Activated B cell treated with CpG ODN at 0.5 μM for 24 hours (primary cell): ENCODE measurements at places on chromosomes 1 and 21. TPM values are rescaled to one million over a fixed set of nuclear protein-coding genes. Genes with fewer than 3 reads are reported as not detected.

C1orf115 gene
- 19.6 and 20.0 TPM in 2 replicates for total RNA-seq

MIXL1 gene
- total RNA-seq: 0.75 and 0.93 TPM in 2 replicates

TEKT2 gene
- not detected in 2 replicates for total RNA-seq

TSPEAR gene
- not detected in 2 replicates for total RNA-seq

IGFN1 gene
- total RNA-seq: not detected in 2 replicates

RHD gene
- total RNA-seq: not detected in 2 replicates

SLC66A1 gene
- total RNA-seq: 9.1 and 11.9 TPM in 2 replicates

AJAP1 gene
- total RNA-seq: not detected in 2 replicates

DMRTA2 gene
- not detected in 2 replicates for total RNA-seq

PPFIA4 gene
- total RNA-seq: 0.12 and 0.29 TPM in 2 replicates

LMOD1 gene
- not detected in 2 replicates for total RNA-seq

B3GALT5 gene
- total RNA-seq: not detected in 2 replicates

OPTC gene
- not detected in 2 replicates for total RNA-seq

- H3K4me1 ChIP-seq: peaks cover 33% of the 10 kb centered on the region
- H3K27ac ChIP-seq: peak within 1 kb of the TSS; percentile 75
- DNase-seq: no peak
- H3K4me3 ChIP-seq: peak within 1 kb of the TSS; percentile 91
- H3K27me3 ChIP-seq: peaks cover 4% of the 10 kb centered on the region
These were observed at the start of gene ASAP3 for GRCh38 chr1:23483321-23484252. Gene ASAP3 (minus strand): TSS chr1:23484179. CDS start chr1:23484133, 46 bp downstream.

DNA sequence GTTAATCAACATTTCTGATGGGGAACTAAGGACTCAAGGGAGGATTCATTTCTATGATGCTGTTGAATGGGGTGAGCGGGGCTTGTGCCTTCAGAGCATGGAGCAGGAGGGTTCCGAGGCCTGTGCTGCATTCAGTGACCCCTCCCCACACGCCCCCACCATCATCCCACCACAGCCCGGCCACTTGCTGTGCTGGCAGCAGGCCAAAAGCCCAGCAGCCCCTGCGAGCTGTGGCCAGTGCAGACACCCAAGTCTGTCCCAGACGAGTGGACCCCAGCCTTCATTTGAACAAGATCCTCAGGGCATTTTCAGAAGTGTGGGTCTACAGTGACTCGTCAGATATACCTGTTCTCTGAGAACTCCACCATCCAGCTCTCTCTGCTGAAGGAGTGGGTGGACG lies 242.0 kb downstream of the GRIK3 start:
- H3K4me1 ChIP-seq: no peaks in the 10 kb centered on the region
- H3K4me3 ChIP-seq: no peak overlapping the region
- no peak for DNase-seq

DNA sequence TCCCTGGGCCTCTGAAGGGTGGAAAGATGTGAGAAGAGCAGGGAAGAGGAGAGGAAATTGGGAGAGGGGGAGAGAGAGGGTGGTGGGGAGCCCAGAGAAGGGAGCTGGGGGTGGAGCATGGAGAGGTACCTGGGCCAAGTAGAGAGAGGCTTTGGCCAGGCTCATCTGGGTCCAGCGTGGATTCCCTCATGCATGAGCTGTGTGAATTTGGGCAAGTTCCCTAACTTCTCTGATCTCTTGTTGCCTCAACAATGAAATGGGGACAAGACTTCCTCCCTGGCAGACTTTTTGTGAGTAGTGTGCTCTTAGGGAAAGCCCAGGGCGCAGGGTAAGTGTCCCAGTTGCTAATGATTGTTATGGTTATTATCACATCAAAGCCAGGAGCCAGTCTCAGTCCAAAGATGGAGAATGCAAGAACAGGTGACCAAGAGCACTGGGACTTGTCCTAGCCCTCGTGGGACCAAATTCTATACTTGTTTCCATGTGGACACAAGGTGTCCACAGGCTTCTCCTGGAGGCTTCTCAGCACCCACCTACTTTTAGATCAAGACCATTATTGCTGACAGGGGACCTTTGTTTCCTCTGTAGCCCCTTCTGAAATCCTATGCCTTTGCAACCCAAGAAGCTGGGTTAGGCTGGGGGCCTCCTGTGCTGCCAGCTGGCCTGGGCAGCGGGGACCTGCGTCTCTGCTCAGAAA lies 13.9 kb downstream of the IL6R start:
- H3K4me3 ChIP-seq: no peak overlapping the region
- H3K36me3 ChIP-seq: no peaks in the 10 kb centered on the region
- peak overlapping the region; percentile 83 for H3K27ac ChIP-seq
- no peak for DNase-seq

DNA sequence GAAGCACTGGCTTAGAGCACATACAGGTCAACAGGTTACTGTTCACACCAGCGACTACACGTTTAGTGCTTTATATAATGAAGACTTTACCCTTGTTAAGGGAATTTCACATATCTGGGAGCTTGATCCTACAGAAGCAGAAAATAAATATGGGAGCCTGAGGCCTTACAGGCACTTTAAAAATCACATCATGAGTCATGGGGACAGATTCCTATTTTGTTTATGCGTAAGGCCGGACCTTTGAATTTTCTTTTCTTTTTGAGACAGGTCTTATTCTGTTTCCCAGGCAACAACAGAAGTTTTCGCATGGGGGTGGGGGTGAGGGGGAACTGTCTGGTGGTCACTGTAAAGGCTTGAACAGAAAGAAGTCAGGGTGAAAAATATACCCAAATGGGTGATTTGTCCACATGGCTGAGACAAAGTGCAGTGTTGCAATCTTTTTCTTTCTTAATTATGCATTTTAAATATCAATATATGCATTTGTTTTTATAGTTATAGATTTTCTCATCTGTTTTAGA lies 276.7 kb downstream of the KCNH1 start:
- H3K4me3 ChIP-seq: no peak overlapping the region
- H3K4me1 ChIP-seq: no peaks in the 10 kb centered on the region
- no peaks in the 10 kb centered on the region for H3K27me3 ChIP-seq
- DNase-seq: no peak
- no peak overlapping the region for H3K27ac ChIP-seq

GRCh38 chr21:44088401-44088780 lies 18.8 kb upstream of the PWP2 start:
- H3K4me1 ChIP-seq: peaks cover 64% of the 10 kb centered on the region
- no peak overlapping the region for H3K4me3 ChIP-seq
- no peak for DNase-seq
- H3K27me3 ChIP-seq: no peaks in the 10 kb centered on the region
- peaks cover 86% of the 10 kb centered on the region for H3K36me3 ChIP-seq

DNA sequence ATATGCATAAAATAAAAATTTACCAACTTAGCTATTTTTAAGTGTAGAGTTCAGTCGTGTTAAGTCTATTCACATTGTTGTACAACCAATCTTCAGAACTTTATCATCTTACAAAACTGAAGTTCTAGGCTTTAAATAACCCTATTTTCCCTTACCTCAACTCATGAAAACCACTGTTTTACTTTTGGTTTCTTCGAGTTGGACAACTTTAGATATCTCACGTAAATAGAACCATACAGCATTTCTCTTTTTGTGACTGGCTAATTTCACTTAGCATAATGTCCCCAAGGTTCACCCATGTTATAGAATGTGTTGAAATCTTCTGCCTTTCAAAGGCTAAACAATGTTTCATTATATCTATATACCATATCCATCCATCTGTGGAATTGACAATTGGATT lies 819.0 kb upstream of the ADGRL4 start:
- H3K27me3 ChIP-seq: no peaks in the 10 kb centered on the region
- no peak overlapping the region for H3K4me3 ChIP-seq
- H3K27ac ChIP-seq: no peak overlapping the region
- DNase-seq: no peak

DNA sequence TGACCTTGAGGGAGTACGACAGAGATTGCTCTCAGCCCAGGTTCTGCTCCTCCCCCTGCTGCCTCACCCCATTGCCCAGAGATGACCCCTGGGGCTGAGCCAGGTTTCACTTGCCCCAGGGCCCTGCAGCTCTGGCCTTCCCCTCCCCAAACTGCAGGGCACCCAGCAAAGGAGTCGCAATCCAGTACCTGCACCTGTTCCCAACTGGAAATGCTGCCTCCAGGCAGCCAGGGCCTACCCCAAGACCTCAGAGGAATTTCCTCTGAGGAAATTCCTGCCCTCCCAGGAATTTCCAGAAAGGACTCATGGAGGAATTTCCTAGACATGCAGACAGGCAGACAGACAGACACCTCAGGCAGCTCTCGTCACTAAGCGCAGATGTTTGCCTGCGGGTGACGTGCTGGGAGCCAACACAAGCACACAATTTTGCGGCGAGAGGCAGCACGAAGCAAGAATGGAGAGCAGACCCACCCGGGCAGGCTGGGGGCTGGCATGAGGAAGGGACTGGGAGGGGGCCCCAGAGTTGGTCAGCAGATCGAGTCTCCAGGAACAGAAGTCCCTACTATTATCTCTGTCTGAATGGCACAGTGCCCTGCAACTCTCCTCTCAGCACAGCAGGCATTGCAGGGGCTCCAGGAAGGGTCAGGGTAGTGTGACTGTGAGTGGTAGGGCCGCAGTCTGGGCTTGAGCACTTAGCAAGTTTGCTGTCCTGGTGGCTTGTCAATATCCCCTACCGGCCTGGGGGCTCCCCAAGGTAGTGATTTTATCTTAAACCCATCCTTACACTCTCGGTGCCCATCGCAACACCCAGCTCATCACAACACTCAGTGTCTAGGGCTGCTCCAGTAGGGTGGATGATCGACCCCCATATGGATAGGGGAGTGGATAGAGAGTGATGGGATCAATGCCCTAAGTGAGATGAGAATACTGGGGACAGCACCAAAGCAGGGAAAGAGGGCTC lies 2.9 kb upstream of the EFNA1 start:
- DNase-seq: no peak
- peaks cover 30% of the 10 kb centered on the region for H3K4me1 ChIP-seq
- no peak overlapping the region for H3K27ac ChIP-seq
- H3K4me3 ChIP-seq: no peak overlapping the region
- H3K36me3 ChIP-seq: no peaks in the 10 kb centered on the region
- peaks cover 39% of the 10 kb centered on the region for H3K27me3 ChIP-seq

DNA sequence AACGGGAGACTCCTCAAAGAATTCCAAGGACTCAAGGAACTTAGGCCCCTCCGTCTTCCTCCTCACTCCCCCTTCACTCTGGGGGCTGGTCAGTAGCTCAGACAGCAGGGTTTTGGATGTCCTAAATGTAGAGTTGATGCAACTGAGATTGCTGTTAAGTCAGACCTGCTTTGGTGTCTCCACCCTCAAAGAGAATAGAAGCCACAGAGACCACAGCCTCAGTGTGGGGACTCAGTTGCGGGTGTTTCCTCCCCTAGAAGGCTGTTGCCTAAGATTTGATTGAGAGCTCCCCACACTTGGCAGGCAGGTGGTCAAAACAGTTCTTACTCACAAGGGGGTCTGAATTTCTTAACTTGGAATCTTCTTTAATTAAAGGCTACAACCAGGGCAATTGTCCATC lies 7.6 kb downstream of the MAN1C1 start:
- H3K36me3 ChIP-seq: no peaks in the 10 kb centered on the region
- H3K27me3 ChIP-seq: peaks cover 63% of the 10 kb centered on the region
- H3K27ac ChIP-seq: no peak overlapping the region
- H3K4me3 ChIP-seq: no peak overlapping the region

DNA sequence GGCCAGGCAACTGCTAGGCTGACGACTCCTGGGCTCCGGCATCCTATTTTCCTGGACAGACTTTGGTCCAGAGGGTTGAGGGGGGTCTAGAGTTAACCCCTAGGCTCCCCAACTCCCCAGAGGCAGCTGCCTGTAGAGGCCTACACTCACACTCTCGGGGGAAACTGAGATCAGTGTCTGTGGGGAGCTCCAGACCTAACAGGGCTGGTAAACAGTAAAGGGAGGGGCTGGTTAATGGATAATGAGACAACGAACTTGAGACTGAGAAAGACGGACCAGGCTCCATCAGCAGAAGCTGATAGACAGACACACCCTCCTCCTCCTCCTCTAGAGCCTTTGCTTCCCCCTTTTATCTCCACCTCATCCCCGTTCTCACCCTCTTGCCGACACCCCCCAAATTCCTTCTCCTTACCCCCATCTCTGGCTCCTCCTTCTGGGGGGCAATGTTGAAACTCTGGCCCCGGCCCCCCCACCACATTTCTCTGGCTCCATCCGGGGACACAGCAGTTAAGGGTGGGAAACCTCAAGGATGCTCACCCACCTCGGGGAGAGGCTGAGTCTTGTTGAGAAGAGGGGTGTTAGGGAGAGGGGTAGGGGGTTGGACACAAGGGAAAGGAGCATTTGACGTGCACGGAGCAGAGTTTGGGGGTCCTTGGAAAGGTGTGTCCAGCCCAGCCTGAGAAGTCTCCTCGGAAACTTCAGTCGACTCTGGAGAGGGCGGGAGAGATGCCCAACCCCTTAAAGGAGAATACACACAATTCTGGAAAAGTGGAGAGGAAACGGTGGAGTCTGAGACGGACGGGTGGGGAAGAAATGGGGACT lies at the start of gene MTMR11:
TSS of gene MTMR11 (minus strand) at position 710 of the 822 bp plus-strand sequence. CDS start at position 478, 232 bp downstream.
- peaks cover 26% of the 10 kb centered on the region for H3K27me3 ChIP-seq
- DNase-seq: no peak
- H3K4me1 ChIP-seq: peaks cover 5% of the 10 kb centered on the region
- H3K27ac ChIP-seq: no peak within 1 kb of the TSS
- H3K4me3 ChIP-seq: no peak within 1 kb of the TSS

- H3K36me3 ChIP-seq: no peaks in the 10 kb centered on the region
- no peak for DNase-seq
- peaks cover 3% of the 10 kb centered on the region for H3K4me1 ChIP-seq
- no peak overlapping the region for H3K4me3 ChIP-seq
- no peaks in the 10 kb centered on the region for H3K27me3 ChIP-seq
These were observed 279.1 kb upstream of the C1orf105 start for GRCh38 chr1:172141341-172141881.

GRCh38 chr21:16192902-16193301 lies 463.1 kb downstream of the USP25 start:
- peaks cover 12% of the 10 kb centered on the region for H3K4me1 ChIP-seq
- H3K4me3 ChIP-seq: no peak overlapping the region
- no peaks in the 10 kb centered on the region for H3K27me3 ChIP-seq
- no peaks in the 10 kb centered on the region for H3K36me3 ChIP-seq
- H3K27ac ChIP-seq: no peak overlapping the region
- no peak for DNase-seq

- H3K4me1 ChIP-seq: no peaks in the 10 kb centered on the region
- DNase-seq: no peak
- no peak overlapping the region for H3K4me3 ChIP-seq
These were observed 1756.5 kb downstream of the NCAM2 start for GRCh38 chr21:22754746-22755145.

DNA sequence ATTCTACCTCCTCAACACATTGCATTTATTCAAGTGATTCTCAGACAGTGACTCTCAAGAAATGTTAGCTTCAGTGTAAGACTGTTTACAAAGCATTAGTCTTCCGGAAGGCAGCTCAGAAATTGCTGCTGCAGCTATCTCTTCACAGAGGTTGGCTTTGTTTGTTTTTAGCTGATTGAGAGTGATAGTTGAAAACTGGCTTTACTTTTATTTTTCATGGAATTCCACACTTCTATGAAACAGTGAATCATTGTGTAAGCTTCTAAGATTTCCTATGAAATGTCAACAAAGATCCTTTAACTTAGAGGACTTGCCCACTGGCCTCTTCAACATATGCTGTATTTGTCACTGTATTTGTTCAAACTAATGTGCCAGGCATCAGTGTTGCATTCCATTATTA lies 121.3 kb downstream of the TNNI3K start:
- H3K36me3 ChIP-seq: no peaks in the 10 kb centered on the region
- no peak for DNase-seq

GRCh38 chr1:213266983-213267772 lies 216.1 kb downstream of the RPS6KC1 start:
- H3K4me1 ChIP-seq: no peaks in the 10 kb centered on the region
- H3K36me3 ChIP-seq: peaks cover 53% of the 10 kb centered on the region
- H3K27ac ChIP-seq: no peak overlapping the region
- H3K4me3 ChIP-seq: no peak overlapping the region
- no peaks in the 10 kb centered on the region for H3K27me3 ChIP-seq
